ENCODE measurements at places on chromosomes 3 and 15.

GRCh38 chr3:5466717-5467116 is 279.2 kb downstream of the EDEM1 start:
- no peak for DNase-seq

DNA sequence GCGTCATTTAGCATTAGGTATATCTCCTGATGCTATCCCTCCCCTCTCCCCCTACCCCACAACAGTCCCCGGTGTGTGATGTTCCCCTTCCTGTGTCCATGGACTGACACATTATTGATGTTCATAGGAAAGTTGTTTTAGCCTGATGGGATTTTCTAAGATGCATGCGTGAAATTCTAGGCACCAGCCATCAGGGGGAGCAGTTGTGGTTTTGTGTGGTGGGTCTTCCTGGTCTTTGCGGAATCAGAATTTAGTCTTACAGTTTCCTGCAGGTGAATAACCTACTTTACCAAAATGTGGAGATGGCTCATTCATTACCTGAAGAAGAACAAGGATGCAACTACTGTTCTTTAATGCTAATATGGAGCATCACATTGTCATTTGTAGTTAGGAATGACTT is 455.0 kb upstream of the THBS1 start:
- DNase-seq: no peak

DNA sequence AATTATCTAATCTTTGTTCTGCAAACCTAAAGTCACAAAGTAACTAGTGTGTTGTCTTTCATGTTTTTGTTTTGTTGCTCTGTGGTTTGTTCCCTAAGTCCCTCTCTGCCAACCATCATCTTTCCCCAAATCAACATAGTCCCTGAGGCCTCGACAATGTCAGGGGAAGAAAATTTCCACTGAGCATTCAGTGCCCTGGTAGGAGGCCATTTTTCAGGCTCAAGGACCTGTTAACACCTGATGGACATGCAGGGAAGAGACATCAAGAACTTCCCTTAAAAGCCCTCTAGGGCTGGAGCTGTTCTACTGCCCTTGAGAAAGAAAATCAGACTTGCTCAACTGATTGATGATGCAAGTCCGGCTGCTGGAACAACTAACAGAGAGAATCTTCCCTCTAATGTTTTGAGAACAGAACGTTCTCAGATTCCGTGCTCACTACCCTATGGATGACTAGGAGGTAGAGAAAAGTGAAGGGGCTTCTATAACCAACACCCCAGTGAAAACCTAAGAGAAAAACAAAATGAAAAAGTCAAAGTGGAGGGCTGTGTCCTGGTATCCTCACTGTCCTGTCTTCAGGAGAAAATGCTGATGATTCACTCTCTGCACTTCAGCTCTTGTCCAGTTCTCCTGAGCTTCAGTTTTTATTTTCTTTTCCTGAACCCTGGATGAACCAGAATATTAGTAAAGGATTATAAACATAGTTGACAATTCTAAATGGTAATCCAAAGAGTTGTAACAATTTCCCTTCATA is 373.1 kb downstream of the FOXP1 start:
- no peak for DNase-seq

- no peak for DNase-seq
Observed at GRCh38 chr3:18246336-18247060, 178.6 kb downstream of the SATB1 start.

- no peak for DNase-seq
Observed at GRCh38 chr3:153640689-153641665, 479.0 kb downstream of the RAP2B start.
